Calu3 (cell line): ENCODE measurements at places on chromosomes 3 and 15. TPM values are rescaled to one million over a fixed set of nuclear protein-coding genes. Genes with fewer than 3 reads are reported as not detected.

Gene CPOX
- total RNA-seq = 16.8 and 19.9 TPM in 2 replicates

GRCh38 chr3:108677811-108678210 is 79.4 kb downstream of the RETNLB start:
- DNase-seq = no peak
- no peaks in the 10 kb centered on the region for H3K4me1 ChIP-seq
- no peaks in the 10 kb centered on the region for H3K36me3 ChIP-seq
- no peak overlapping the region for H3K4me3 ChIP-seq
- no peaks in the 10 kb centered on the region for H3K27me3 ChIP-seq
- H3K27ac ChIP-seq = no peak overlapping the region

GRCh38 chr15:61442821-61443220 is 213.7 kb upstream of the RORA start:
- no peak overlapping the region for H3K4me3 ChIP-seq
- H3K27me3 ChIP-seq = peaks cover 51% of the 10 kb centered on the region
- H3K36me3 ChIP-seq = no peaks in the 10 kb centered on the region
- DNase-seq = no peak

- H3K4me3 ChIP-seq = no peak overlapping the region
- H3K27me3 ChIP-seq = no peaks in the 10 kb centered on the region
- H3K36me3 ChIP-seq = no peaks in the 10 kb centered on the region
- H3K4me1 ChIP-seq = peaks cover 32% of the 10 kb centered on the region
- peak; percentile 57 for DNase-seq
Observed at GRCh38 chr3:139292711-139293664, 50.8 kb upstream of the MRPS22 start.

DNA sequence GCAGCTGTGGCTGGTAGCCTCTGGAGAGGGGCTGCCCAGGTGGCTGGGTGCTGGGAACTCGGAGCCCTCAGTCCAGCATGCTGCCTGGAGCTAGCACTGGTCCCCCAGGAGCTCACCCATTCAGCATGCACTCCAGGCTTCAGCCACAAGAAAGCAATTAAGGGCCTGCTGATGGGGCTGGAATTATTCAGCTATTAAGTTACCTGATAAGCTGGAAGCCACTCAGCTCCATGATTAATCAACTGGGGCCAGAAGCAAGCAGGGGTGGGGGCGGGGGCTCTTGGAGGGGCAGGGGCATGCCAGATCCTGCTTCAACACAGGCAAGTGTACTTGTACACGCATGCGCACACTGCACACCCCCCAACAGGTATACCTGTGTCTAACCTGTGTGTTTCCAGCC is 22.1 kb upstream of the TMEM115 start:
- no peaks in the 10 kb centered on the region for H3K4me1 ChIP-seq
- H3K27me3 ChIP-seq = peaks cover 96% of the 10 kb centered on the region
- no peak overlapping the region for H3K27ac ChIP-seq
- H3K36me3 ChIP-seq = no peaks in the 10 kb centered on the region
